Stimulated activated CD8-positive, alpha-beta memory T cell treated with anti-CD3 and anti-CD28 coated beads, Interleukin-2, amount 100 ng/mL, for 1 hour (primary cell): ENCODE measurements at places on chromosomes 12 and 14.

DNA sequence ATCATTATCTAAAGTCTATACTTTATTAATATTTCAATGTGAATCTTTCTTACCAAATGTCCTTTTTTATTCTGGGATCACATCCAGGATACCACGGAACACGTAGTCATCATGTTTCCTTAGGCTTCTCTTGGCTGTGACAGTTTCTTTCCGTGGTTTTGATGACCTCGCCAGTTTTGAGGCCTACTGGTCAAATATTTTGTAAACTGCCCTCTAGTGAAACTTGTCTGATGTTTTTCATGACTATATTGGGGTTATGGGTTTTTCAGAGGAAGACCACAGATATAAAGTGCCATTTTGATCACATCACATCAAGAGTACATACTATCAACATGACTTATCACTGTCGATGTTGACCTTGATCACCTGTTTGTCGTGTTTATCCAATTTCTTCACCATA lies 14.1 kb upstream of the SERPINA6 start:
- DNase-seq: no peak

DNA sequence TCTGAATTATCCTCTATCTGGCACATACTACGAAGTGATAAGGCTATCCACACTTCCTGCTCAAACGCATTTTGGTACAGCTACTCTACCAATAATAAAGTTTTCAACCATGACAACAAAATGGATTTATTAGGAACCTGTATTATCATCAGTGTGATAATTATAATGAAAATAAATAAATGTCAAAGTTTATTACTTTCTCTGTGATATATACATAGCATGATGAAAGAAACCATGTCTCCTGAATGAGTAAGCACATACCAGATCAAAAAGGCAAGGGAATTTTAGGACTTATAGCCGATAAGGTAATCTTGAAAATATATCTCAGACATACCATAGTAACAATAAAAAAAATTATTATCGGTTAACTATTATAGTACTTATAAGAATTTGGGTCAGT lies 61.1 kb downstream of the CPNE8 start:
- no peak for DNase-seq

DNA sequence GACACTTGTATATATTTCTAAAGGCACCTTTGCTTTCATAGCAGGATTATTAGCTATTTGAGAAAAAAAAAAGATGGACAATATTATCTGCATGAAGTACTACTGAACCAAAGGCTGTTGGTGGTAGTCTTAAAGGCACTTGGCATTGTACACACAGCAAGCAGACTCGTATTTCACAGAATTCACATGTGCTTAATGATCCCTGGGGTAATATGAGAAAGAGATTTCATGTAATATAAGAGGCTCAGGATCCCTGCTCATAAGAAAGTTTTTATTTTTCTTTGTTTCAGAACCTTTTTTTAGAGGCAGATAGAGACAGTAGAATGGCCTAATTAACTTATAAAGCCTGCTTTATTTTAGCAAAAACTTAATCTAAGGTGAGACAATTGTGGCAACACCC lies 59.5 kb downstream of the SYNE2 start:
- DNase-seq: no peak

DNA sequence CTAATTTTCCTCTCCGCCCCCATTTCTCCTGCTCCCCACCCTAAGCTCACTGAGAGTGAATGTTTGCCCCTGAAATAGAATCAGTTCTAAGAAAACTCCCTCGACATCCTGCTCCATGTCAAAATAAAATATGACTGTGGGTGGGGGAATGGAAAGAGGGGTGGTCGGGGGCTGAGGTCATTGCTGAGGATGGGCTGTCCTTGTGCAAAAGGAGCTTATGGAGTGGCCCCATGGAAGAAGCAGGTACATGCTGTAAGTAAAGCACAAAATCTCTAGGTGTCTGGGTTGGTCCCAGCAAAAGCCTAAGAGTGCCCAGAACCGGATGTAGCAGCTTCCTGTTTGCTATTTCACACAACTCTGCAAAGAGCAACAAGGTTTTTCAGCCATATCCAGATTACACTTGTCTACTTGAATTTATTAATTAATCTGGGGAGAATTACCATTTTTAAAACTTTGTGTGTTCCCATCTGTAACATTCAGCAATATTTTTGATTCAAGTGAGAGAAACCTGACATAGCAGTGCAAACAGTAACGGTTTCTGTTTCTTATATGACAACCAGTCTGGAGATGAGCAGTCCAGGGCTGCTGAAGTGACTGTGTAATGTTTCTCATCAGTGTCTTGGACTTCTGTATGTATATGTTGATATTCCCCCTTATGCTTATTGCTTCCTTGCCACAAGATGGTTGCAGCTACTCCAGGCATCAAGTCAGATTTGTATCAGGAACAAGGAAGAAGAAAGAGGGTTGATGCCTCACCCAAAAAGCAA lies 40.4 kb upstream of the GZMB start:
- no peak for DNase-seq

GRCh38 chr14:54108481-54109471 lies 152.2 kb upstream of the BMP4 start:
- DNase-seq: no peak

GRCh38 chr12:14656846-14657245 lies 39.6 kb downstream of the GUCY2C start:
- DNase-seq: no peak

DNA sequence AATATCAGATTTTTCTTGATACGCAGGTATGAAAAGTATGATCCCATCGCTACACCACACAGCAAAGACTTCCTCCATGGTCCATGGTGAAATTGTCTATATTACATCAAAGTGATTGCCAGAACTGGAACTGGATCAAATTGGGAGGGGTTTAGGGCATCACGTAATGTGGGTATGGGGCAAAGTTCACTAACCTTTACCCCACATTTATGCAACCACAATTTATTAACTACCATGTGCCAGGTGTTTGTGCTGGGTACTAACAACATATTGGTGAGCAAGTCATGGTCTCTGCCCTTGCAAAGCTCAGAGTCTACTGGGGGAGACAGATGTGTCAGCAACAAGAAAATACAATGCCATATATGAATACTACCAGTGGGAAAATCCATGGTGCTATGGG lies 258.9 kb downstream of the SUDS3 start:
- DNase-seq: no peak

DNA sequence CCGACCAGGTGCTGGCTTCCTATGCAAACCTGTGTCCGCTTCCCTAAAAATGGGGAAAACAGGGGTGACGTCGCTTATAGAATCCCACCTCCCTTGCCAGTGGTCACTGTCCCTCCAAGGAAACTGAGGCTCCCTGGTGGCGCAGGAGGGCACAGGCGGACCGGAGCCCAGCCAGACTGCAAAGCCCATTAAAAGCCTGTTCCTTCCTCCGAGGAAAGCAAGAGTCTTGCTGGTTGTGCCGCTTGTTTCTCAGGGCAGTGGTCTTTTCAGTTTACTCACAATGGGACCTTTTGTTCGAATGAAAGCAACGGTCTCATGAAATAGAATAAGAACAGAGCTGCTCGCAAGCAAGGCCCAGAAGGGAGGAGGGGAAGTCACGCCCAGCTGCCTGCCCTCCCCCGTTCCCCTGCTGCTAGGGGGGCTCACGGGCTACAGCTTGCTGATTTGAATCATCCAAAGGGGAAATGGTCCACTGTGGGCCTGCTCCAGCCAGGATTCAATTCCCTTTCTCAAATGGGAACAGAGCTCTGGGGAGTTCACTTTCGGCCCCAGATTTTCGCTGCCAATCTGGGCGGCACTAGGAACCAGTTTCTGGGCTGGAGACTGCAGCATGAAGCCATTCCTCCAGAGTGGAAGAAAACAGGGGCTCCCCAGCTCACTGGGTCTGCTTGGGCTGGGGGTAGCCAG lies 4.6 kb upstream of the SELPLG start:
- DNase-seq: no peak

GRCh38 chr14:102693006-102693755 lies 84.1 kb upstream of the TRAF3 start:
- DNase-seq: no peak

- DNase-seq: no peak
Measured at GRCh38 chr12:2876431-2877046, 435 bp downstream of the FOXM1 start.

DNA sequence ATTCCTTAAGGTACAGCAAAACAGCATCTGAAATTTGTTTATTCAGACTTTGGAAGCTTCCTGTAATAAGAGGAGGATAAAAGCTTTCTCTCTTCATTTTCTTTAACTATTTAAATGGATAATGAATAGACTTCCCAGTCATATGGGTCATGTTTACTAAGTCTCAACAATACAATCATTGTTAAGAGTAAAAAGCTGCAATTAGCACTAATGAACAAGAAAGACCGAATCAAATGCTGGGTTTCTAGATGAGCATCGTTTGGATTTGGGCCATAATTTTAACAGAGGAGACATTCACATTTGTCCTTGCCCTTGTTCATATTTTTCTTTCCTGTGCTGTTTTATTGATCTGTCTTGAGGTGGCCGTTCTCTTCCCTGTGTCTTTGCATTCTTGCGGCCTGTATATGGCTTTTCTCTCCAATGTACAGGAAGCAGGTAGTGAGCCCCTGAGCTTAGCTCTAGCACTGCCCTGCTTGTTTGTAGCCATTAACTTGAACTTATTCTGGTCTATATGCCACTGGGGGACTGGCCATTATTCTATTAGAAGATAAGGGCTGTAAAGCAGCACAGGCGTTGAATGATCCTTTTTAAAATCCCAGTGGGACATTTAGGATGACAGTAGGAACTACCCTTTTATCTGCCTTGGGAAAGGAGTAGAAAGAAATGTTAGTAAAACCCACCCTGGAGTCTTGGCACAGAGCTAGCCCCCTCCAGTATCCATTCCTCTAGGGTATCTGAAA lies 34.6 kb downstream of the ABHD12B start:
- DNase-seq: no peak

DNA sequence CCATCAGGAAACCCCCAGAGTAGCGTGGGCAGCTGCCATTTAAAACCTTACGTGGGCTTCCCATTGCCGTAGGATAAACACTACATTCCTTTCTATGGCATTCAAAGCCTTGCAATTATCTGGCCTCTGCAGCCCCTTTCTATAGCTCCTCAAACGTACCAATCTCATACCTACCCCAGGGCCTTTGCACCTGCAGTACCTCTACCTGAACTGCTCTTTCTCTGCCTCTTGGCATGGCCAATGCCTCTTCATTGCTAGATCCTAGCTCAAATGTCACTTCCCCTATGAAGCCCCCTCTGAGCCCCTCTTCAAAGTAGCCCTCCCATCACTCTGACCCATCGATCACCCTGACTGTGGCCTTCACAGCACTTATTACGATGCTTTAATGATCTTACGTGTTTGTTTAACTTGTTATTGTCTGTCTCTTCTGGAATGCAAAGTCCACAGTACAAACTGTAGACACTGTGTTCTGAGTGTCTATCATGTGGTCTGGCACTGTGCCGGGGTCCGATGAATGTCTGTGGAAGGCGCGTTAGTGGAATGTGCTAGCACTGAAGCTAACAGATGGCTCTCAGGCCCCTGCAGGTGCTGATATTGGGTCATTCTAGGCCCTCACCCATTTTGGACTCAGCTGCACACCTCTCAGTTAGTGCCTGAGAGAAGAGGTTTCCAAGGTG lies 157.3 kb upstream of the NOS1 start:
- DNase-seq: no peak

DNA sequence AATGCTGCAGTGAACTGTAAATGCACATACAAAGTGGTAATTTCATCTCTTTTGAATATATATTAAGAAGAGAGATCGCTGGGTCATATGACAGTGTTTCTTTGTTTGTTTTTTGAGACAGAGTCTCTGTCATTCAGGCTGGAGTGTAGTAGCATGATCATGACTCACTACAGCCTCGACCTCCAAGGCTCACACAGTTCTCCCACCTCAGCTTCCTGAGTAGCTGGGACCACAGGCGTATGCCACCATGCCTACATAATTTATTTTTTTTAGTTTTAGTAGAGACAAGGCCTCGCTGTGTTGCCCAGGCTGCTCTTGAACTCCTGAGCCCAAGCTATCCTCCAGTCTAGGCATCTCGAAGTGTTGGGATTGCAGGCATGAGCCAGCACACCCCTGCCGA lies 62.4 kb upstream of the ACSS3 start:
- no peak for DNase-seq

DNA sequence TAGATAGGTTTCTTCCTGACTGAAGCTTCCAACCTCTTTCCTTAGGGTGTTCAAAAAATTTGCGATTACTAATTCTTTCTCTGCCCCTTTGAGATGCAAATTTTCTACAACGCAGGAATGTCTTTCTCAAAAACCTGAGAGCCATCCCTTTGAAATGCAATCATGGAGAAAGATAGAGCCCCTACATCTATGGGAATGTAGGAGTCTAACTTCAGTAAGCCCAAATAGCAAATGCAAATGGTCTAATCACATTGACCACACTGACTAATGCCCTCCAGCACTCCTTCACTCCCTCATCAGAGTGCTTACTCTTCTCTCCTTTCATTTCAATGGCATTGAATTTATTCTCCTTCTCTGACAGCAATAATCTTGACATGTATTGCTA lies 107.1 kb downstream of the SLC6A15 start:
- no peak for DNase-seq

GRCh38 chr12:57039016-57039798 lies 10.7 kb downstream of the MYO1A start:
- no peak for DNase-seq

DNA sequence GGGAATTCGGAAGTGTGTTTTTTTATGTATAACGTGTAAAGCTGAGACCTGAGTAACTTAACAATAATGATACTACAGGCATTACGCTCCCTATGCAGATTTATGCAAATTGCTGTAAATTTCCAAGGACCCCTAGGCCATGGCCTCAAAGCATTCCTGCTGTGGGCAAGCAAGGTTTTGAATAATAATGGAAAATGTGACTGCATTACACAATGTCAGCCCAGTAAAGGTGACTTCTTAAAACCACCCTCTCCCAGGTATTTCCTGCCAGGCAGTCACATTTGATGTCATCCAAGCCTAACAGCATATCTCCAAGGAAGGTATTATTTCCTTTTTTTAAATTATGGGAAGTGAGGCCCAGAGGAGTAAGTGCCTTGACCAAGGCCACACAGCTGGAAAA lies 621.0 kb downstream of the BCL11B start:
- DNase-seq: no peak

DNA sequence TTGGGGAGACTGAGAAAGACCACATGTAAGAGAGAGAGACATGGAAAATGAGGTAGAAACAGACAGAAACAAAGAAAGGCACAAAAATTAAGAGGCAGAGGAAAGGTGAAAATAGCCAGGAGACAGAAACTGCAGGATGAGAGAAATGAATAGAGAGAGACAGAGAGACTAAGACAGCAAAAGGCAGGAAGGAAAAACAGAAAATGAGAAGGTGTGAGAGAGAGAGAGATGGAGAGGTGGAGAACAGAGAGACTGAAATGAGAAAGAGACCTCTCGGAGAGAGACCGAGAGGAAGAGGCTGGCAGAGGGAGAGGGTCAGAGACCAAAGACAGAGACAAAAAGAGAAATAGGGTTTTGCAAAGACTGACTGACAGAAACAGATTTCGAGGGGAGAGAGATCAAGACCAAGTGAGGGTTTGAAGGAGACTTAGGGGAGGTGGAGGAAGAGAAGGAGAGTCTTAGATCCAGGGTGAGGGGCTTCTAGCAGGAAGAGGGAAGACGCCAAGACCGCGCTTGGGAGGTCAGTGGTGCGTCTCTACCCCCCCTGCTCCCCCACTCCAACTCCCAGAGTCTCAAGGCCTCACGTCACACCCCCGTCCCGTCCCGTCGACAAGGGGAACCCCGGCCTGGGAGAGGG lies 1.1 kb upstream of the AQP5 start:
- DNase-seq: no peak
